Progenitor cell of endocrine pancreas (in vitro differentiated cells): ENCODE measurements at places on chromosomes 3 and 15. TPM values are rescaled to one million over a fixed set of nuclear protein-coding genes. Genes with fewer than 3 reads are reported as not detected.

Gene CCR3
- total RNA-seq, result not detected in 2 replicates

Gene RBP2
- total RNA-seq, result not detected in 2 replicates

Gene COL6A6
- total RNA-seq, result 0.12 and 0.13 TPM in 2 replicates

Gene LINGO1
- 35.1 and 41.3 TPM in 2 replicates for total RNA-seq

Gene TICRR
- 13.9 and 14.7 TPM in 2 replicates for total RNA-seq

Gene SLC9A9
- total RNA-seq, result 0.17 and 0.78 TPM in 2 replicates

Gene ZBTB38
- total RNA-seq, result 25.8 and 27.0 TPM in 2 replicates

Gene GP5
- 0.18 and 0.24 TPM in 2 replicates for total RNA-seq

Gene FBXW12
- total RNA-seq, result 0.20 and 0.38 TPM in 2 replicates

Gene DNAH12
- total RNA-seq, result 1.1 and 1.2 TPM in 2 replicates
